Stimulated activated CD4-positive, alpha-beta T cell treated with anti-CD3 and anti-CD28 coated beads, Interleukin-15, amount 100 ng/mL, for 24 hours (primary cell): ENCODE measurements at places on chromosomes 3 and 15.

- no peak for DNase-seq
Measured at GRCh38 chr3:110618512-110619226, 452.9 kb upstream of the NECTIN3 start.

DNA sequence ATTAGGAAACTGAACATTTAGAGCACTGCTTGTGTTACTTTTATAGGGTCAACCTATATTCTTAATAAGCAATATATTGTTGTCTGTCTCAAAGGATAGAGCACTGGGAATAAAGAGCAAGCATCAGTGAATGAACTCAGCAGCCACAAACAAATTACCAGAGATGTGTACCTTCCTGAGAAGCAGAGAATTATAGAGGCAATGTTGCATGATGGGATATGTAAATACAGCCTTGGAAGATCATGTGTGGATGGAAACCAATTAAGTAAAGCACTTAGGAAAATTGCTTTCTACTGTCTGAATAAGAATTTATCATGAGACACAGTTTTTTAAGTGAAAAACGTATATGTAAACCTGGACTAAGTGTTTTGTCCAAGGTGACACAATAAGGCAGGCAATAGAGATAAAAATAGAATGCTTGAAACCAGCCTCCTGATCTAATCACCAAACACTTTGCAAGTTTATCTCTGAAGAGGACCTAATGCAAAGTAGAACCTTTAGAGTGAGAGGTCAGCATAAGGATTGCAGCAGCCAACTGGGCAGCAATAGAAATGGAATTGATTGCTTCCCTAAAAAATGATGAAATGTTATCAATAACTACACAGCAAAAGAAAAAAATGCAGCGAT, 848.0 kb downstream of the TUSC7 start:
- DNase-seq = no peak

DNA sequence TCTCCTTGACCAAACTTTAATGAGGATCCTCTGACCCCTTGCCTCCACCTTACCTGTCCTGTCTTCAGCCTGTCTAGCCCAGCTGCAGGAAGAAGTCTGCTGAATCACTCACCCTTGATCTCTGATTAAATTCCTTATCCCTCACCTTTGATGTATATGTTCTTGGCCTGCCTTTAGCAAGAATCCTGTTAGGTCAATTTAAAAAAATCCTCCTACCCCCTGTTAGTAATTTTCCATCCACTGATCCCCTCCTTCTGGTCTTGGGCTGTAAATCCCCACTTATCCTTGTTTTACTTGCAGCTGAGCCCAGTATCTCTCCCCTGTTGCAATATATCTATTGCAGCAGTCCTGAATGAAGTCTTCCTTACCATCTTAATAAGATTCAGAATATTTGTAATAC, 39.0 kb downstream of the MYH15 start:
- DNase-seq = no peak

GRCh38 chr3:41881233-41881821, 80.6 kb downstream of the ULK4 start:
- DNase-seq = no peak

- no peak for DNase-seq
Measured at GRCh38 chr3:67034371-67034770, 36.3 kb downstream of the KBTBD8 start.

GRCh38 chr15:79015416-79015815, 70.6 kb upstream of the CTSH start:
- DNase-seq = no peak

GRCh38 chr15:41659190-41659589, 1.0 kb upstream of the MGA start:
- DNase-seq = no peak

GRCh38 chr15:31296646-31297574, 29.7 kb upstream of the KLF13 start:
- no peak for DNase-seq

- DNase-seq = no peak
Measured at GRCh38 chr3:25817638-25818037, 27.7 kb downstream of the OXSM start.

GRCh38 chr15:36798366-36798765, 218.9 kb downstream of the CDIN1 start:
- no peak for DNase-seq

GRCh38 chr15:101489237-101489598, 289 bp downstream of the PCSK6 start:
- DNase-seq = peak; percentile 54

- DNase-seq = no peak
Measured at GRCh38 chr3:77868725-77869124, 828.8 kb downstream of the ROBO2 start.

GRCh38 chr15:64547275-64547674, 86.9 kb downstream of the ZNF609 start:
- no peak for DNase-seq

DNA sequence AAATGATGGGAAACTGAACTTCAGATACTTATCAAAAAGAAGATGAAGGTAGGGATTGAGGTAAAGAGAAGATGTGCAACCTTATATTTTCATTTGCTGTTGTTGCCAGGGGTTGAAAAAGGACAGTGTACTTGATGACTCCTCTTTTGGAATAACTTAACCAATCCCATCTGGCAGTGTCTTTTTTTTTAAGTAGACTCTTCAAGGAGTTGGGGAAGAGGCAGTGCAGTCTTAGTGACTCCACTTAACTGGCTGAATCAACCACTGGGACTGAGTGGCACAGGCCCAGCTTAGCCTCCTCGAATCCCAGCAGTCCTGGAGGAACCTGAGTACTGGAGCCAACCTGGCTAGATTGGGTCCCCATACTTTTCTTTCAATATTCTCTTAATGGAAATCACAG, 27.3 kb upstream of the FILIP1L start:
- DNase-seq = no peak

- no peak for DNase-seq
Measured at GRCh38 chr3:20798666-20799065, 612.7 kb upstream of the SGO1 start.

GRCh38 chr3:20069178-20069532, 28.9 kb downstream of the KAT2B start:
- DNase-seq = no peak

GRCh38 chr3:60015032-60015705, 965.3 kb upstream of the CFAP20DC start:
- no peak for DNase-seq

- peak; percentile 68 for DNase-seq
Measured at GRCh38 chr15:73677146-73677607, 7.0 kb upstream of the CD276 start.
